CD4-positive, alpha-beta T cell treated with Interleukin-1 beta for 1 hour (primary cell): ENCODE measurements at places on chromosomes 11 and 22.

DNA sequence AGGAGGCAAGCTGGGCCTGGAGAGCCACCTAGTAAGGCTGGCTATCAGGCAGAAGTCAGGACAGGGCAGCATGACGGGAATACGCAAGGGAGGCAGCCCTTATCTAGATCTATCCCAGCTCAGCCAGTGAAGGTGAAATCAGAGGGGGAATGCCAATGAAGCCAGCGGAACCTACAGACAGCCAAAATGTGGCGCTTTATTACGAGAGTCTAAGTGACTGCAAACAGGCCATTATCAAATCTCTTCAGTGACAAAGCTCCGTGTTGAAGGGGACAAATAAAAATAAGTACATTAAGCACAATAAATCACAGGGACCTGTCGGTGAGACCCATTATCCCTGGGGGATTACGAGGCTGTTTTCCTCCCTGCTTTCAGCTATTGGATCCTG, 22.8 kb downstream of the LARGE1 start:
- DNase-seq, result no peak

- DNase-seq, result no peak
Observed at GRCh38 chr11:3434976-3435375, 56.0 kb upstream of the ZNF195 start.

GRCh38 chr11:78418584-78419211, 1.1 kb upstream of the GAB2 start:
- DNase-seq, result no peak

DNA sequence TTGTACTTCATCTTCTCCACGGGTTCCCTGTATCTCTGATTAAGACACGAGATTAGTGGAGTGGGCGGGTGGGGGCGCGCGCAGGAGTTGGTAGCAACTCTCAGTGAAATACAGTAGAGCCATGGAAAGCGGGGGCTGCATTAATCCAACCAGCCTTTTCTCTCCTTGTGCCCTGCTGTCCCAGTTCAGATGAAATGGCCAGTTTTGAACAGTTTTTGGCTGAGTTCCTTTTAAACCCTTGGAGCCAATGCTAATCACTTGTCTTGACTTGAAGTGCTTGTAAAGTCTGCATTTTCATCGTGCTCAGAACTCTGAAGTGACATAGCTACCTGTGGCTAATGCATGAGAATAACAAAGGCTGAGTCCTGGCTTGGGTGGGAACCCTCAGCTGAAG, 734 bp upstream of the TMEM123 start:
- no peak for DNase-seq

- DNase-seq, result no peak
Observed at GRCh38 chr11:8263109-8263768, 439 bp downstream of the LMO1 start.

DNA sequence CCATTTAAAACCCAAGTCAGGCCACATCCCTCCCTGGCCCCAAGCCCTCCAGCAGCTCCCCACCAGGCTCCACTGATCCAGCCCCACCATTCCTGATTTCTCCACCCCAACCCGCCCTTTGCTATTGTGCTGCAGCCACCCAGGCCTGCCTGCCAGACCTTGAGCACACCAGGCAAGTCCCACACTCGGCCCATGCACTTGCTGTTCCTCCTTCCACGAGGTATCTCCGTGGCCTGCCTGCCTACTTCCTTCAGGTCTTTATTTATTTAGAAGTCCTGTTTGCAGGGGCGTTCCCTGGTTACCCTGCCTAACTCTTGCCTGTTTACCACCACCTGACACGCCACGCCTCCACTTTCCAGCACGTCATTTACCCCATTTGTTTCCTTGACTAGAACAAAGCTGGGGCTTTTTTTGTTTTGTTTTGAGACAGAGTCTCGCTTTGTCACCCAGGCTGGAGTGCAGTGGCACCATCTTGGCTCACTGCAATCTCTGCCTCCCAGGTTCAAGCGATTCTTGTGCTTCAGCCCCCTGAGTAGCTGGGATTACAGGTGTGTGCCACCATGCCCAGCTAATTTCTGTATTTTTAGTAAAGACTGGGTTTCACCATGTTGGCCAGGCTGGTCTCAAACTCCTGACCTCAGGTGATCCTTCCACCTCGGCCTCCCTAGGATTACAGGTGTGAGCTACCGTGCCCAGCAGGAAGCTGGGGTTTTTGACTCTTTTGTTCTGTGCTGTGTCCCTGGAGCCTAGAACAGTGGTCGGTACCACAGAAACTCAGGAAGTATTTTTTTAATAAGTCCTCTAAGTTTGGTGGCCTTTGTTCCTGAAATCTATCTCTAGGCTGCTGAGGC, 6.7 kb downstream of the CENPM start:
- peak; percentile 98 for DNase-seq

- DNase-seq, result no peak
Observed at GRCh38 chr22:49464037-49464436, 363.6 kb downstream of the BRD1 start.

- DNase-seq, result peak; percentile 15
Observed at GRCh38 chr11:66727282-66728037, 1.6 kb downstream of the SPTBN2 start.

DNA sequence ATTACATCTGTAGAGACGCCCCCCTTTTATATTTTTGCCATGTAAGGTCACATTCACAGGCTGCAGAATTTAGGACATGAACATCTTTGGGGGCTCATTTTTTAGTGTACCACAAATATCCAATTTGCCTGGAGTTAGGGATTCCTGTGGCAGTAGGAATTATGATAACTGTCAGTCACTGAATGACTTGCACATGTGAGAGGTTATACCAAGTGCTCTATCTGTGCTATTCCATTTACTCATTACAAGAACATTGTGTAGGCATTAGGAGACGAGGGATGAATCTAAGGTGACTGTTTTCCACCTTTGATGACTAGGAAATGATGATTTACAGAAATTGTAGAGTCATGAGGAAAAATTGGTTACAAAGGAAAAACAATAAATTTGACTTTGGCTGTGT, 79.3 kb downstream of the LIF start:
- no peak for DNase-seq

DNA sequence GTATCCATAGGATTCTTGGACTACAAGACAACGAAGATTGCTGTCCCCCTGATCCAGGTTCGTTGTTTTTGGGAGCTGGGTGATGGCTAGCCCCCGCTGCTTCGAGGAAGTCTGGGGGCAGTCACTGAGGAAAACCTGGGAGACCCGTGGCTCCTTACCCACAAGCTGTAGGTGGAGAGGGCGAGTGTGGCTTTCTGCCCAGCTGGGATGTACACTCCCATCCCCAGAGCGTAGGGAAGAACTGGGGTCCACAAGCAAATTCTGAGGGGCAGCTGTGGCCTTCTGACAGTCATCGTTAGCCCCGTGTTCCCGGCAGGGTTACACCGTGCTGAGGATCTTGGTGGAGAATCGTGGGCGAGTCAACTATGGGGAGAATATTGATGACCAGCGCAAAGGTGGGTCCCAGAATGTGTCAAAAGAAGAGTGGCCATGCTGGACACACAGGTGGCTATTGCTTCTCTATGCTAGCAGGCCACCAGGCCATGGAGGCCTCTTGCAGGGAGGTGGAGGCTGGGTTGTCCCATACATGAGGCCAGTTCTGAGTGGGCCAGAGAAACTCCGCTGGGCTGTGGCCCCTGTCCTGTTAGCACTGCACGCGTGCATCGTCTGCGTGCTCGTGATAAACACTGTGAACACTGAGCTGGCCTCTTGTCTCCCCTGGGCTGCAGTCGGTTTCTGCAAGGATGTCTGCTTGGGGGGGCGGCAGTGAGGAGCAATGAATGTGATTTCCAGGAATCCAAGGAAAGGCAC, 39.8 kb downstream of the GLB1L2 start:
- DNase-seq, result no peak

DNA sequence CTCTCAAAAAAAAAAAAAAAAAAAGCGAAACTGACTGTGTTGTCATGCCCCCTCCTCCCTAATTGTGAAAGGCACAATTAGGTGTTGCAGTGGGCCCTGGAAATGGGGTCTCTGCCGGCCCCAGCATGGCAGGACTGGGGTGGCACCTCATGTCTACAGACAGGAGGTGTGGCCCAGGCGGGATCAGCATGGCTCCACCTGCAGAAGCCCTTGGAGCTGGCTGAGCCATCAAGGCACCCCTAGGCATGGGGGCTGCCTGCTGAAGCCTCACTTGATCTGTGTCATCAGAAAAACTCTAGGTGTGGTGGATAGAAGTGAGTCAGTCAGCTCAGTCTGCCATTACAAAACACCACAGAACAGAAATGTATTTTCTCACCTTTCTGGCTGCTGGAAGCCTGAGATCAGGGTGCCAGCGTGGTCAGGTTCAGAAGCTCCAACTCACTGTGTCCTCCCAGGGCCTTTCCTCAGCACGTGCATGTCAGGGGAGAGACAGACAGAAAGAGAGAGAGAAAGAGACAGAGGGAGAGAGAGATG, 10.1 kb upstream of the B4GALNT4 start:
- peak; percentile 34 for DNase-seq

DNA sequence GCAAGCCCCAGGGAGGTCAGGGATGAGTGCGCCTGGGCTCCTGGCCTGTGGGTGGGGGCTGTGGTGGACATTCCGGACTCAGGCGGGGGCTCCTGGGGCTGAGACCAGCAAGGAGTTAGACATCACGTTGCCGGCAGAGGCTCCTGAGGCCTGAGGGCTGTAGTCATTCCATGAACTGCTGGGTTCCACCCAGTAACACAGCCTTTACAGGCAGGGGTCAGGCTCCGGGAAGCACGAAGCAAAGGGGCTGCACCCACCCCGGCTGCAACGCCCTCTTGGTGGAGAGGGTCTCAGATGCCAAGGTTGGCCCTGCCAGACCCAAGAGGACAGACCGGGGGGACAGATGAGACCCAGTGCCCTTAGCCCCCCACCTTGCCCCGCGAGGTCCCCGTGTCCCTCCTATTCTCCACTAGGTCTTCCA, 9.0 kb downstream of the TNNT3 start:
- no peak for DNase-seq

DNA sequence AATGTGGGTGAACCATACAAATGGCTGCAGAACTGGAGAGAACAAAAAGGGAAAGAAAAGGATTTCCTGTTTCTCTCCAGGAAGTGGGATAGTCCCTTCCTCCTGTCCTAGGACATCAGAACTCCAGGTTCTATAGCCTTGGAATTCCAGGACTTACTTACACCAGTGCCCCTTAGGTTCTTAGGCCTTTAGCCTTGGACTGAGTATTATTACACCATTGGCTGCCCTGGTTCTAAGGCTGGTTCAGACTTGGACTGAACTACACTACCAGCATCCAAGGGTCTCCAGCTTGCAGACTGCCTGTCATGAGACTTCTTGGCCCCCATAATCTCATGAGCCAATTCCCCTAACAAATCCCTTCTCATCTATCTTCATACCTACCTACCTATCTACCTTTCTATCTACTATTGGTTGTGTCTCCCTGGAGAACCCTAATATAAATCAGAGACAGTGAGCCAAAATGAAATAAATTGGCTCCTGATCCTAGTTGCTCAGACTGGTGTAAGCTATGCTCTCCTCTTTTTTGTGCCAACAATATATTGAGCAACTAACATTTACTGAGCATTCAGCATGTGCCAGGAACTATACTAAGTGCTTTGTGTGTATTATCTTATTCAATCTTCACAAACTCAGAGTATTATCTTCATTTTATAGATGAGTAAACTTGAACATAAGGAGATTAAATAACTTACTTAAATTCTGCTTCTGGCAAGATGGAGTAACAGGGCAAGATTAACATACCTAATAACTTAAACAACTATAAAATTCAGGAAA, 303.7 kb downstream of the TTC28 start:
- DNase-seq, result no peak

DNA sequence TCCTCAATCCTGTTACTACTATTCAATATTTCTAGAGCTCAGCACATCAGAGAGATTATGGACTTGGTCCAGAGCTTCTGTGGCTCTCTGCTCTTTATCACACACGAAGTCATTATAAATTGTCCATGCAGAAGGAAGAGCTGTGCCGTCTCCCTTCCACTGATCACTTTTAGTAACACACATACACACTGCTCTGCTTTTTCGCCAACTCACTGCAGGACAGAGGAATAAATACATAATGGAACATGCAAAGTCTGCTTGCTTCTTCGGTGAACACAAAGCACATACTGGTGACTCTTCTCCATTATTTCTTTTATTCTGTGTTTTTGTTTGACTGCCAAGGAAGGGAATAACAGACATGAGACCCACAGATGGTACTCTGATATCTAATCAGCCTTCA, 1000.0 kb upstream of the TENM4 start:
- DNase-seq, result no peak

GRCh38 chr11:123696183-123696582, 41.8 kb upstream of the SCN3B start:
- DNase-seq, result no peak

GRCh38 chr11:107307991-107308390, 149.6 kb downstream of the CWF19L2 start:
- DNase-seq, result no peak

- no peak for DNase-seq
Observed at GRCh38 chr22:39123751-39124581, 26.9 kb downstream of the APOBEC3H start.

- no peak for DNase-seq
Observed at GRCh38 chr11:107591378-107592230, 657 bp downstream of the ELMOD1 start.

DNA sequence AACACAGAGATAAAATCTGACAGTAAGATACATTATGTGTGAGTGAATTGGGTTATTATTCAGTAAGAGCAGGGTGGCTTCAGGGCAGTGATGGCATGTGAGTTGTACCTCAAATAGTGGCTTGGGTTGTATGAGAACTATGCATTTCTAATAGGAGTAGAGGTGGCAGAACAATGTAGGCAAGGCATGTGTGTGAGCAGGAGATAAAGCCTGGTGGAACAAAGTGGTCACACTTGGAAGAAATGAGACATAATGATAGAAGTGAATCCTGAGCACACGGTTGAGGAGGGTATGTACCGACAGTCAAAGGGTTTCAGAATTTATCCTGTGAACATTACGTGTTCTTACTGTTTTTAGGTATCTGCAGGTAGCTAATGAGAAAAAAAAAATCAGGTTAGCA, 159.3 kb downstream of the CASP12 start:
- no peak for DNase-seq

DNA sequence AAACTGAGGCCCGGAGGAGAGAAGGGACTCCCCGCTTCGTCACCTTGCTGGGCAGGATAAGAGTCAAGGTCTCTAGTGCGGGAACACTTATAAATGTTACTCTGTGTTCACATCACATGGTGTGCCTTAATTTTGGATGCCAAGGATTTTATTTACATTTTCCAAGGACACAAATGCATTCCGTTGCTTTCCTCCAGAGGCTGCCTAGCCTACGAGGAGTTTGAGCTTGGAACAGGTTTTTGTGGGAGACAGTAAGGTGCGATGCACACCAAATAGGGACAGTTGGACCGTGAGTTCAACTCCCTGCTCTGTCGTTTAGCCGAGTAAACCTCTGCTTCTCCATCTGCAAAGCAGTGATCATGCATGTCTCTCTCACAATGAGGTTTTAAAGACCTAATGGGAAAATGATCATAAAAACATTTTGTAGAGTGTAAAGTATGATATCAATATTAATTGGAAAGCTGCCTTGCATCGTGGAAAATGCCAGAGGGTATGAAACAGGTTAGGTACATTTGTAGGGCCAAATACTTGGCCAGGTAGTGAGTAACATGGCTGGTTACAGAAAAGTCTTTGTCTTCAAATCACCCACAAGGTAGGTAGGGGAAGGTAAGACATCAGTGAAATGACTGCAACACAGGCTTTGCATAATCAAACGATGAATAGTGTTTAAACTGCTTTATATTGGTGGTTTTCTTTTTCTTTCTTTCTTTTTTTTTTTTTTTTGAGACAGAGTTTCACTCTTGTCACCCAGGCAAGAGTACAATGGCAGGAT, 61.8 kb downstream of the ST3GAL4 start:
- no peak for DNase-seq

GRCh38 chr11:95904009-95904650, 19.8 kb downstream of the MTMR2 start:
- DNase-seq, result no peak
